Stimulated activated CD8-positive, alpha-beta memory T cell treated with anti-CD3 and anti-CD28 coated beads, Interleukin-4, amount 100 ng/mL, for 48 hours (primary cell): ENCODE measurements at places on chromosomes 3 and 15.

DNA sequence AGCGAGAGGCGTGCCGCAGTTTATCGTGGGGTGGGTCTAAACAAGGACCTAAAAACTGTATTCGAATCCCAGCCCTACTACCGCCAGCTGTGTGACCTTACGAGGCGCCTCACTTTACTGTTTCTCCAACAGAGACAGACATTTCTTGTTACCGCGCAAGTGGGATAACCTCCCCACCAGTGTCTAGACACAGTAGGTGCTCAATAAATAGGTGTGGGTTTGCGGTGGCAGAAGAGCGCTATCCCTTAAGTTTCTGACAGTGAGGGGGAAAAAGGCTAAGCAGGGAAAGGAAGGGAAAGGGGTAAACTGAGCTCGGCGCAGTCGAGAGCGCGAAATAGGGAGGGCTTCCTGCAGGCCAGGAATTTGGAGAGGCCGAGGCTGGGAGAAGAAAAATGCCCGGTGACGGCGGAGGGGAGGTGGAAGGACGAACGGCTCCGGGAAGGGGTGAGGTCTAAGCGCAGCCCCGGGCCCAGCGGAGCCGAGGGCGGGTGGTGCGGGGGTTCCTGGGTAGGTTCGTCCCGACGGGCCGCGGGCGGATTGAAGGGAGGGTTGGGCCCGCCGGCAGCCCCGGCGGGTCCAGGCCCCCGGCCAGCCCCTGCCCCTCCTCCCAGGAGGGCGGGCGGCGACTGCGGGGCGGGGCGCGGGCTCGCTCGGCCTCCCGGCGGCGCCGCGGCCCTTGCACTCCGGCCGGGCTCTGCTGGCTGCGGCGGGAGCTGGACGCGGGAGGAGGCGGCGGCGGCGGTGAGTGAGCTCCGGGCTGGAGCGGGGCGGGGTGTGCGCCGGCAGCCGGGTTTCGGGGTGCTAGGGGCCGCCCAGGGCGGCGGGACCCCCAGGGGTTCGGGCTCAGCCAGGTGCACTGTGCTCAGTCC lies at the start of gene CGNL1:
Gene CGNL1 (plus strand): TSS at position 679 of the 869 bp plus-strand sequence. CDS start 61,495 bp downstream, outside the sequence.
- DNase-seq = no peak

DNA sequence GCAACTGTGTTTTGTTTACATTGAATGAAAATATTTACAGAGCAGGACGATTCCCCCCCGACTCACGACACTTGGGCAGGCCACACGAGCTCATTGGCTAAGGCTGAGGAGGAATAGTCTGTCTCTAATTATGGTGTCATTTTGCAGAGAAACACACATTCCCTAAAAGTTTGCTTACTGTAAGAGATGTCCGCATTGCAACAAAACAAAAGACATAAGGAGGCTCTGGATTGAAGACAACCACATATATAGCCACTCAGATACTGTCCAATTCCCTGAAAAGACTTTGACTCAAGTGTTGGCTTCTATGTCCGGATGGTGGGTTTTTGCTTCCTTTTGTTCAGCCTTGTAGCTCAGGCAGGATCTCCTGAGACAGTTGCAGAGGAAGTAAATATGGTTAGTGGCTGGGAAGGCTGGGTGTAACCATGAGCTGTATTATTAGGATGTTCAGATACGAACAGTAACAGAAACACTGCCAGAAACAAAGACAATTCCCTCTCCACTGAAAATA lies 170.4 kb downstream of the KLHL25 start:
- no peak for DNase-seq

- DNase-seq = no peak
These were observed 28.9 kb downstream of the CFAP91 start for GRCh38 chr3:119731560-119732343.

GRCh38 chr3:120752230-120752629 lies 9.7 kb downstream of the GTF2E1 start:
- DNase-seq = no peak

- DNase-seq = no peak
These were observed 156.4 kb downstream of the TP63 start for GRCh38 chr3:189787632-189788031.

GRCh38 chr3:116256843-116257485 lies 188.3 kb downstream of the LSAMP start:
- no peak for DNase-seq

DNA sequence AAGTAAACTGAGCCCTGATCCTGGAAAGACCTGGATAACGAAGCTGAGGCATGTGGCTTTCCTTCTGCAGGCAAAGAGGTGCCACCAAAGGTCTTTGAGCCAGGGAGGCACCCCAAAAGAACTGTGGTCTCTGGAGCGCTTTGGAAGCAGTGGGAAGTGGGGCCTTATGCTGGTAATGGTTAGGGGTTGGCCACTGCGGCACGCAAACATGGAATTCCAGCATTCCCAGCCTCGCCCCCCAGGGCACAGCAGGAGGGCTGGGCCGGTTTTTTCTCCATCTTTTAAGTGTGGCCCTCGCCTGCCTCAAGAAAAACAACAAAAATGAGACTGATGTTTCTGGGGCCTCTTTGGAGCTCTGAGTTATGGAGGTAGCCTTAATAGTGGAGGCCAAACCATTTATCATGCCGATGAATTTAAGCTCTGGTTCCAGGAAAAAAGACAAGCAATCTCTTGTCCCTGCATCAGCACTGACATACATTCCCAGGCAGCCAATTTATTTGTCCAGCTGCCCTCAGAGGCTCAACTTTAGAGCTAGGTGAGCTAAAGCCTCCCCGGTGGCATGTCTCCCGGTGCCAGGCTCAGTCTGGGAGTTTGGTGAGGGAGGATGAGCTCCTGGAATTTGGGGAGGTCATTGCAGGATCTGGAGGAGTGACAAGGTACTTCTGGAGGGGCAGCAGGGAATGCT lies 109.0 kb downstream of the TLE3 start:
- no peak for DNase-seq

GRCh38 chr15:60890375-60891230 lies 338.5 kb downstream of the RORA start:
- no peak for DNase-seq

GRCh38 chr3:113142476-113142875 lies 68.9 kb upstream of the BOC start:
- no peak for DNase-seq

GRCh38 chr3:197408177-197408957 lies 110.0 kb upstream of the DLG1 start:
- DNase-seq = no peak

DNA sequence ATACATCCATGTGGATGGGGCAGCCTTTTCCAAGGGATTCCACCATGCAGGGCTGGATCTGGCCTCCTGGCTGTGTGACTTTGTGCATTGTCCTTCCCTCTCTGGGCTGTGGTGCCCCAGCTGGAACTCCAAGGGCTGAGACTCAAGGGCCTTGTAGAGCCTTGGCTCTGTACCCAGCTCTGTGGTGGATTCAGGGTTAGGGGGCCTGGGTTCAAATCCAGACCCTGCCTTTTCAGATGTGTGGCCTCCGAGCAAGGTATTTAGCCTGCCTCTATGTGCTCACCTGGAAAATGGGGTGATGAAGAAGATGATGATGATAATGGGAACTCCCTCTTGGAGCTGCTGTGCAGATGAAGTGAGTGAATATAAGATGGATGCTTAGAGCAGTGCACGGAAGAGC lies 161.9 kb downstream of the WNT7A start:
- DNase-seq = no peak

GRCh38 chr15:23567921-23568320 lies 2.4 kb downstream of the MKRN3 start:
- no peak for DNase-seq

GRCh38 chr3:100548053-100548452 lies 55.6 kb downstream of the TMEM45A start:
- DNase-seq = no peak

DNA sequence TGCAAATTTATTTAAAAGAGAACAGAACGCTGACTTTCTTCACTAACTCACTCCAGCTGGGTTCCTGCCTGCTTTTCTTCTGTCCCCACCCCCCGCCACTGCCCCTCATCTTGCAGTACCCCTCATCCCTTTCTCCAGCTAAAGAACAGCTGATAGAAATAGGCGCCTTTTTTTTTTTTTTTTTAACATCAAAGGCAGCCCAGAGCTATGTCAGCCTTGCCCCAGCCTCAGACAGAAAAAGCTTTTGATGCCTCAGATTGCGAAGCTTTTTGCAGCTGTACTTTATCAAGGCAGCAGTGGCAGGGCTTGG lies 1.8 kb downstream of the CADPS start:
- DNase-seq = no peak

DNA sequence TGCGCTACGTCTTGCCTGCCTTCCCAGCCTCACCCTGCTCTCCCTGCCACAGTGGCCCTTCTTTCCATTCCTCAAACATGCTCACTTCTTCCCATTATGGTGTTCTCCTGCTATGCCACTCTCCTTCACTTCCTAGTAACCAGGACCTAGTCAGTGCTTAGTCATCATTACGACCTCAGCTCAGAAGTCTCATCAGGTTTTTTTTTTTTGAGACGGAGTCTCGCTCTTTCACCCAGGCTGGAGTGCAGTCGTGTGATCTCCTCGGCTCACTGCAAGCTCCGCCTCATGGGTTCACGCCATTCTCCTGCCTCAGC lies 149.5 kb downstream of the GREM1 start:
- DNase-seq = no peak

DNA sequence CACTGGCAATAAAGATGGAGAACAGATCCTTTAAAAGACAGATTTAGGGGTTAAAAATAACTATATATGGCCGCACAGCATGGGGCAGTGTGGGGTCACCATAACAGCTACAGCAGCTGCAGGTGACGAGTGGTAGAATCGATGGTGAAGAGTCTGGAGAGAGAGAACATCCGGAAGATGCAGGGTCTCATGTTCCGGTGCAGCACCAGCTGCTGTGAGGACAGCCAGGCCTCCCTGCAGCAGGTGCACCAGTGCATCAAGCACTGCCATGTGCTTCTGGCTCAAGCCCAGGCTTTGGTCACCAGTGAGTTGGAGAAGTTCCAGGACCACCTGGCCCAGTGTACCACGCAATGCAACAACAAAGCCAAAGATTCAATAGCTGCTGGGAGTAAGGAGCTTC lies 93.7 kb upstream of the IMPG2 start:
- DNase-seq = no peak

DNA sequence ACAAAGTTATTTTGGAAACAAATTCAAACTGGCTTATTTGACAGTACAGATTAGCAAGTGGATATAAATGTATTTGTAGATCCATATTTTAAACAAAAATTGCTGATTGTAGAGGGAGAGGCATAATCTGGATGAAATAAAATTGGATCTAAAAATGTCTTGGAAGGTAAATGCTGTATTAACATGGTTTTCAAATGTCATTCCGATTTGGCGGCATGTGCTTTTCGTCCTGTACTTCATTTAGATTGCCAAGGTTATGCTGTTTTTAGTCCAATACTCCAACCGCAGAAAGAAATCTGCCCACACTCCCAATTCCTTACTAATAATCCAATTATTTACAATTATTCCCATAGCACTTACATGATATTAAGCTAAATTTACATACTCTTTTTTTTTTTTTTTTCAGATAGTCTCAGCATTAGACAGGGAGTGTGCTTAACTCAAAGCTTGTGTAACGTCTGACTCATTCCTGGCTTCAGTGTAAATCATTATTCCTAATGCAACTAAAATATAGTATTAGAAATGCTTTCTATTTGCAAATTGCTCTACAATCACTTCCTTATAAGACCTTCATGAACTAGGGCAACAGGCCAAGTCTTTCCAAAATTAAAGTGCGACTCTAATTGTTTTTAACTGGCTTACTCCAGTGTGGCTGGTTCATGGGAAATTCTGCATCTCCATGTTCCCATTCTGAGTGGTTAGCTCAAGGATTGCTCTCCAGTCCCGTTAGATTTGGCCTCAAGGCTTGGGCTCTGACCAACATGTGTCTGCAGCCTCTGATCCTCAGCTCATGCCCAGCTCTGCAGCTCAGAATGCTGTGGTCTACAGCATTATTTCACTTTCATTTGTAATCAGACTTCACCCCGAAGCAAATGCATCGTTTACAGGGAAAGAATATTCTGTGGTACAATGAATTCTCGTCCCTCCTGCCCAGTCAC lies 103.9 kb downstream of the FBN1 start:
- no peak for DNase-seq

- no peak for DNase-seq
These were observed 68.8 kb downstream of the SCN5A start for GRCh38 chr3:38580450-38581382.

DNA sequence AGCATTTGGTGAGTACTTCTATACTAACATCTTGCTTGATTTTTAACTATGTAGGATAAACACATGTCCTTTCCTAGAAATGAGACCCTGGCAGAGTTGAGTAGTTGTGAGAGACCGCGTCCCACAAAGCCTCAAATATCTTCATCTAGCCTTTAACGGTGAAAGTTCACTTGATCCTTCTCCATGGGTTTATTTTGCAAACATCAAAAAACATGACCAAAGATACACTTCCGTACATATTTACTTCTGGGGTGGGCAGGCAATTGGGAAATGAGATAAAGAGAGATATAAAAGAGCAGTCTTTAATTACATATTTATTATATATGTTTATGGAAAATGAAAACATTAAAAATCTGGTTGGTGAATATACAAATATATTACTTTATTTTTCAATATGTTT lies 5.2 kb upstream of the KAT2B start:
- DNase-seq = no peak

- no peak for DNase-seq
These were observed 21.1 kb downstream of the RBP2 start for GRCh38 chr3:139455206-139455605.

DNA sequence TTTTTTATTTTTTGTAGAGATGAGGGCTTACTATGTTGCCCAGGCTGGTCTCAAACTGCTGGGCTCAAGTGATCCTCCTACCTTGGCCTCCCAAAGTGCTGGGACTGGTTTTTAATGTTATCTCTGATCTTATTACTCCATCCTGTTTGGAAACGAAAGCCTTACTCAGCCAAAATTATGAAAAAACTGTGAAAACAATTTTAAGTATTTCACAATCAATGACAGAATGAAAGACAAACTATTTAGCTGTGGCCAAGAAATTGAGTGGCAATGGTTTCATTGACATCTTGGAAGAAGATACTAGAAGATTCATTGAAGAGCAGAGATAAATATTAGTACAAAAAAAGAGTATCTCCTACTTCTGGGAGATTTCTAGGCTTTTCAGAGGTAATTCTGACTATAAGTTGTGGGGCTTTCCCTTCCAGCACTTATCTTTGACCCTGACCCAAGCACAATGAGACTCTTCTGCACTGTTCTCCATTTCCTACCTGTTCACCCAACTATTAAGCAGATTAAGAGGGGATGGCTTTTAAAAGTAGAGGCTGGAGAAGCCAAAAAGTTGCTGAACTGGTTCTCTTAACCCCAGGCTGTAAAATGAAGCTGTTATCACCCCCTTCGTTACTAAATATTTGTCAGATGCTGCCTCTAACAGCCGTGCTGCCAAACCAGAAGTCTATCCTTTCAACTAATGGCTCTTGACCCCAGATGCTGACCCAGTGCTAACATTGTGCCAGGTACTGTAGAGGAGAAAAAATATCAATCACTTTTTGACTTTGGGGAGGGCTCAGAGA lies 14.2 kb upstream of the SLC25A36 start:
- DNase-seq = no peak
